ENCODE measurements at places on chromosomes 4 and X. TPM values are rescaled to one million over a fixed set of nuclear protein-coding genes. Genes with fewer than 3 reads are reported as not detected.

Gene MAGEC3
- total RNA-seq = not detected

Gene NPY1R
- total RNA-seq = 0.62 TPM

Gene EREG
- total RNA-seq = not detected

Gene PGAM4
- total RNA-seq = not detected

Gene SERTM2
- not detected for total RNA-seq

Gene NOX1
- total RNA-seq = not detected

Gene IL15
- 2.4 TPM for total RNA-seq

Gene LARP7
- 59.2 TPM for total RNA-seq

Gene SORCS2
- total RNA-seq = 1.2 TPM

Gene MSX1
- 3.9 TPM for total RNA-seq

Gene C4orf36
- total RNA-seq = 0.59 TPM

Gene SYTL5
- total RNA-seq = not detected

Gene NAAA
- total RNA-seq = 7.4 TPM

Gene PCYT1B
- total RNA-seq = not detected

Gene REPS2
- 11.3 TPM for total RNA-seq

Gene HNRNPDL
- 104 TPM for total RNA-seq

Gene MAGEA1
- not detected for total RNA-seq

Gene CT45A5
- total RNA-seq = not detected

Gene MAGEA9B
- not detected for total RNA-seq

Gene NR3C2
- total RNA-seq = 24.7 TPM

Gene POLR2B
- total RNA-seq = 71.6 TPM

Gene DACH2
- total RNA-seq = not detected

Gene HTR2C
- total RNA-seq = not detected

Gene THOC2
- 24.1 TPM for total RNA-seq

Gene MUC7
- total RNA-seq = not detected

Gene KDR
- 21.2 TPM for total RNA-seq

Gene GAB3
- total RNA-seq = 11.9 TPM

Gene GPR50
- not detected for total RNA-seq
